Suprapubic skin (tissue), 4 donors: ENCODE measurements at places on chromosomes 11 and 22. TPM values are rescaled to one million over a fixed set of nuclear protein-coding genes. Genes with fewer than 3 reads are reported as not detected.

Gene PDGFB
- total RNA-seq = 10.5 TPM

Gene OR10G4
- total RNA-seq = not detected

Gene ACRV1
- total RNA-seq = not detected

Gene SPI1
- total RNA-seq = 8.1 TPM

Gene ENTHD1
- not detected for total RNA-seq

Gene STX5
- 47.8 TPM for total RNA-seq

DNA sequence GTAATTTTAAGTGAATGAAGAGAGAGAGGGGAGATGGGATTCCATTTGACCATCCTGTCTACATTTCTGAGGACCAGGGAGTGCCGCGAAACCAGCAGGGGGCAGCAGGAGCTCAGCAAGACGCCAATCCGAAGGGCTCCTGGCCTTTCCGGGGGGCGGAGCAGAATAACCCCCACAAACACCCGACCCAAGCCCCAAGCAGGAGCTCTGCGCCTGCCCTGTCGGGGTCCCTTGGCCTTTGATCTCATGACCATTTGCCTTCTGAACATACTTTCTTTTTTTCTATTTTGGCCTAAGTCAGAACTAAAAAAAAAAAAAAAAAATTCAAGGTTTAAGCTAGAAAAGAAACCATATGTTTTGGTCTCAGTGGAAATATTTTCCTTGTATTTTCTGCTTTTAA, 21.9 kb upstream of the SCN2B start:
- peak; percentile 86 for DNase-seq

GRCh38 chr22:23008896-23009295, 61.4 kb upstream of the GNAZ start:
- DNase-seq = no peak

GRCh38 chr11:35082321-35083180, 56.4 kb upstream of the CD44 start:
- peak; percentile 91 for DNase-seq
